ENCODE measurements at places on chromosomes 7 and 10. TPM values are rescaled to one million over a fixed set of nuclear protein-coding genes. Genes with fewer than 3 reads are reported as not detected.

DNA sequence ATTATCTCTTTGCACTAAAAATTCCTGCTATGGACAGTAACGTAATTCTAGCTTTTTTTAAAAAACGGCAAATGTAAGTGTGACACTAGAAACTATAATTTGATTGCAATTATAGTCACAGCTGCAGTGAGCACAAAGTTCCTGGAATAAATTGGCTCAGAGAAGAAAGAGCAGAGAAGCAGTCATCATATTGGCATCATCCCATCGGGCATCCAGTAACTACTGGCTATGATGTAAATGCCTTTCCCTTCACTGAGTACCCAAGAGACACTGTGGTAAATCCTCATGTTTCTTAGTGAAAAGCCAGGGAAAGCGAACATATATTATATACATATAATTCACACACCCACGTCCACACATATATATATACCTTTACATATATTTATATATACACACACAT lies 43.6 kb downstream of the PIP4K2A start:
- no peak overlapping the region for H3K4me3 ChIP-seq
- peaks cover 10% of the 10 kb centered on the region for H3K4me1 ChIP-seq
- H3K36me3 ChIP-seq, result no peaks in the 10 kb centered on the region
- no peak overlapping the region for H3K27ac ChIP-seq
- no peak for DNase-seq
- no peaks in the 10 kb centered on the region for H3K27me3 ChIP-seq

The NUDT13 gene
- 1.8 TPM for polyA plus RNA-seq

- no peak overlapping the region for H3K4me3 ChIP-seq
- no peaks in the 10 kb centered on the region for H3K27me3 ChIP-seq
- no peak overlapping the region for H3K27ac ChIP-seq
- H3K4me1 ChIP-seq, result no peaks in the 10 kb centered on the region
Measured at GRCh38 chr7:104272767-104273384, 55.5 kb upstream of the LHFPL3 start.

The INPP5A gene
- polyA plus RNA-seq, result 5.9 TPM

GRCh38 chr10:86371691-86372090 lies 5.1 kb upstream of the GRID1 start:
- no peaks in the 10 kb centered on the region for H3K27me3 ChIP-seq
- H3K27ac ChIP-seq, result no peak overlapping the region
- H3K4me1 ChIP-seq, result no peaks in the 10 kb centered on the region

The SH2D4B gene
- polyA plus RNA-seq, result not detected

DNA sequence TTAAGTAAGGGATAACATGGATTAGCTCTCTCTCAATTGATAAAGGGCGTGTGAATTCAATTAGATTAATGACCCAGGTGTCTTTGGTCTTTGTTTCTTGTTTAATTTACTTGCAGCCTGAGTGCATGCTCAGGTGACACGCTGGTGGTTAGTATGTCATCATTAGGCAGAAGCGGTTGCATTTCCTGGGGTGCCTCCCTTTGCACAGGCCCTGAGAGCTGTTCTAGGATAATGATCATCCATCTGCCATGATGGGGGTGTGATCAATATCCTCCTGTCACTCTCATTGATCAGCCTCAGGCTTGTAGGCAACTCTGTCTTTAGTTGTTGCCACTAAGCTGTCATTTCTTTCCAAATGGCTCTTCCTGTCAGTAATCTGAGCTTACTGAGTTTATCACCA lies 99.6 kb upstream of the NPS start:
- DNase-seq, result no peak
- H3K4me1 ChIP-seq, result no peaks in the 10 kb centered on the region
- H3K27me3 ChIP-seq, result no peaks in the 10 kb centered on the region

DNA sequence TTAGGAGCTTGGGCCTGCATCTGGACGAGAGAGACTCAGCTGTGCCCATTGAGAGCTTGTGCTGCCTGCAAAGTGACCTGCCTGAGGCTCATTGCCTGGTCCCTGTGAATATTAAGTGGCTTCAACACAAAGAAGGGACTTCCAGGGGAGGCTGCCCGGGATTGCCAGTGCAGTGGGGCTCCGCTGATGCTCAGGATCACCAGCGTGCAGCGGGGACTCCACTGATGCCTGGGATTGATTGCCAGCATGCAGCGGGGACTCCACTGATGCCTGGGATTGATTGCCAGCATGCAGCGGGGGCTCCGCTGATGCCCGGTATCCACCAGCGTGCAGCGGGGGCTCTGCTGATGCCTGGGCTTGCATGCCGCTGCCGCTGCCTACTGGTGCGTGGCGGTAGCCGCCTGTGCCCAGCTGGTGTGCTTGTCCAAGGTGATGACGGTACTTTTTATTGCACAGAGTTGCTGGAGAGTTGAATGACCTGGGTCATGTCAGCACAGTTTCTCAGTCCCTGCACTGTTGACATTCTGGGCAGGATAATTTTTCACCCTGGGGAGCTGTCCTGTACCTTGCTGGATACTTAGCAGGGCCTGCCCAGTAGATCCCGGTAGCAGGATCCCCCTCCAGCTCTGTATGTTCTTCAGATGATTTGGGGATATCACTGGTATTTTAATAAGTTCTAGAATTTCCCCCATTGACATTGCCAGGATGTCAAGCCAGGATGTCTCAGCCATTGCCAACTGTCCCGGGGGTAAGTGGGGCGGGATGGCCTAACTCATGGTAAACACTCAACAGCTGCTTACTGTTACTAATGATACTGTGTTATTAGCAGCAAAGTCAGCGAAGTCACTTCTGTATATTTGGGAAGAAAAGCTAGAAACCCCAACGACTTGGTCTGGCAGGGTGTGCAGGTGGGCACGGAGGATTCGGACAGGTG lies 13.0 kb downstream of the DOCK1 start:
- H3K36me3 ChIP-seq, result no peaks in the 10 kb centered on the region
- no peaks in the 10 kb centered on the region for H3K4me1 ChIP-seq
- no peak for DNase-seq
- H3K4me3 ChIP-seq, result no peak overlapping the region
- H3K27ac ChIP-seq, result no peak overlapping the region

The TRIP6 gene
- 41.7 TPM for polyA plus RNA-seq

- no peaks in the 10 kb centered on the region for H3K36me3 ChIP-seq
- H3K27ac ChIP-seq, result no peak overlapping the region
- no peaks in the 10 kb centered on the region for H3K27me3 ChIP-seq
- H3K4me1 ChIP-seq, result no peaks in the 10 kb centered on the region
- no peak overlapping the region for H3K4me3 ChIP-seq
Measured at GRCh38 chr7:67788669-67789068, 792.0 kb downstream of the TYW1 start.

- H3K27ac ChIP-seq, result no peak overlapping the region
- no peak overlapping the region for H3K4me3 ChIP-seq
- H3K4me1 ChIP-seq, result no peaks in the 10 kb centered on the region
- H3K27me3 ChIP-seq, result no peaks in the 10 kb centered on the region
Measured at GRCh38 chr10:126957111-126957510, 51.9 kb downstream of the DOCK1 start.

The EPHA1 gene
- polyA plus RNA-seq, result 11.1 TPM

Measured in pancreas (tissue), 10 donors.